ENCODE measurements at places on chromosomes 7 and 10. TPM values are rescaled to one million over a fixed set of nuclear protein-coding genes. Genes with fewer than 3 reads are reported as not detected.

DNA sequence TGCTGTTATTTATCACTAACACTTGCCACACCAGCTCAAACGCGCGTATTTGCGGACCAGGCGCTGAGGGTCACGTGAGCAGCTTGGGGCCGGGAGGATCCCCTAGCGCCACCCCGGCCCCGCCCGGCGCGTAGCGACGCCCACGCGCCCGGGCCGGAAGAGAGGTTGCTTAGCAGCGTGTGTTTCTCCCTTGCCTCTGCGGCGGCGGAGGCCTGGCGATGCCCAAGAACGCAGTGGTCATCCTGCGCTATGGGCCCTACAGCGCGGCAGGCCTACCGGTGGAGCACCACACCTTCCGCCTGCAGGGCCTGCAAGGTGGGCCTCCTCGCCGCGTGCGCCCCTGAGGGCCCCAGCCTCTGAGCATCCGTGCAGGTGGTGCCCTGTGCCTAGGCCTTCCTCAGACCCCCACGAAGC, at the start of gene C10orf53:
Gene C10orf53 (plus strand): TSS at position 172 of the 414 bp plus-strand sequence. CDS start 47 bp downstream, at position 219.
- DNase-seq, result no peak

- DNase-seq, result no peak
Measured at GRCh38 chr7:137760111-137760510, 86.7 kb downstream of the DGKI start.

GRCh38 chr10:103433858-103434257, 18.3 kb downstream of the CALHM2 start:
- DNase-seq, result no peak

DNA sequence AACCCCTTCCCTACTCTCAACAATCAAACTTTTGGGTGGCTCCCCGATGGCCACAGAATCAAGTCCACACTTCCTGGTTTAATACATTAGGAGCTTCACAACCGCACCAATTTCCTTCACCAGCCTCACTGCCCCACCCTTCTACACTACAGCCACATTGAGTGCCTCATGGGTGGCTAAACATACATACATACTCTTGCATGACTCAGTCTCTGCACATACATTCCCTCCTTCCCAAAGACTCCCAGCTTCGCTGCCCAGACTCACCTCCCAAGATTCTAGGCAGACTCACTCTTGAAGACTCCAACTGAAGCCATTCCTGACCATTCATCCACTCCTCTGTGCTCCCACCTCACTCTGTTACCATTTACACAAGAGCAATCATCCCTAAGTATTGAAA, 15.9 kb downstream of the VPS41 start:
- no peak for DNase-seq

Gene FAM180A
- polyA plus RNA-seq, result not detected

DNA sequence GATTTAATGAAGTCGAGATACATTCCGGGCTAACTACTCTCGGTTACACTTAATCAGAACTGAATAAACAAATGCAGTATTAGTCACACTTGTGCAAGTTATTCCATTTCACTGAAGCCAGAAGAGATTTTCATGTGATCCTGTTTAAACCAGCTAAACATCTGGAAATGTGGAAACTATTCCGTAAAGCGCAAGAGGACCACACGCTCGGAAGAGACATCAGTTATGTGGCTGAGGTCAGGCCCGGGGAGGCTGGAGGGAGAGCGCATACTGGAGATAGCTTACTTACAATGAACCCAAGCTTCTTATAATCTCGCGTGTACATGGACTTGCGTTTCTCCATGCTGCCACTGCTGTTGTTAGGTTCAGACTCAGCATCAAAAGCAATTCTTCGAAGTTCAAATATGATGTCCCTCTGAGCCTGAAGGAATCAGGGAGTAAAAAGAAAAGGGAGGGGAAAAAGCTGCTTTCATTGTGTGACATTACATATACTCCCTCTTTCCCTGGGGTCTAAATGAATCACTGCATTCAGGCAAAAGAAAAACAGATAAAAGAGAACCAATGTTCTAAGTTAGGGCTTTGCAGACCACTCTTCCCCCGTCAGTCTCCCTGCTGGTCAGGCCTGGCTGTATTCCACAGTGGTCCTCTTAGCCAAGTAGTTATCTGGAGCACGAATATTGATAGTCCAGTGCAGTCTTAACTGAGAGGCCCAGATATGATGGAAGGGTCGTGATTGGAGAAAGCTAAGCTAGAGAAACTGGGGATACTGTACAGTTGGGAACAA, 237.4 kb downstream of the ELMO1 start:
- DNase-seq, result no peak

DNA sequence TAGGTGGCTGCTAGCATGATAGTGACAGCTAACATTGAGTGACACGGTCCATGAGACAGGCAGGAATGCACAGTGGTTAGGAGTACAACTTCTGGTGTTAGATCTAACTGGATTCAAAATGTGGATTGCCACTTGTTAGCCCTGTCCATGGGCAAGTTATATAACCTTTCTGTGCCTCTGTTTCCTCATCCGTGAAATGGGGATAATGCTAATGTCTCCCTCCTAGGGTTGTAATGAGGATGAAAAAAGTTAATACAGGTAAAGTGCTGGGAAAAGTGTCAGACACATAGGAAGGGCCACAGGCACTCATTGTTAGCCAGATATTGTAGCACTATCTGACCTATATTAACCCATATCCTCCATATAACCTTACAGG, 41.8 kb downstream of the TACR2 start:
- DNase-seq, result no peak

GRCh38 chr7:25951414-25952260, 200.4 kb upstream of the NFE2L3 start:
- DNase-seq, result peak; percentile 27

GRCh38 chr7:150755473-150756099, 18.4 kb downstream of the GIMAP5 start:
- DNase-seq, result no peak

GRCh38 chr10:43202224-43202656, 64.0 kb downstream of the CSGALNACT2 start:
- DNase-seq, result no peak

GRCh38 chr7:103867874-103868273, 121.6 kb downstream of the RELN start:
- no peak for DNase-seq

DNA sequence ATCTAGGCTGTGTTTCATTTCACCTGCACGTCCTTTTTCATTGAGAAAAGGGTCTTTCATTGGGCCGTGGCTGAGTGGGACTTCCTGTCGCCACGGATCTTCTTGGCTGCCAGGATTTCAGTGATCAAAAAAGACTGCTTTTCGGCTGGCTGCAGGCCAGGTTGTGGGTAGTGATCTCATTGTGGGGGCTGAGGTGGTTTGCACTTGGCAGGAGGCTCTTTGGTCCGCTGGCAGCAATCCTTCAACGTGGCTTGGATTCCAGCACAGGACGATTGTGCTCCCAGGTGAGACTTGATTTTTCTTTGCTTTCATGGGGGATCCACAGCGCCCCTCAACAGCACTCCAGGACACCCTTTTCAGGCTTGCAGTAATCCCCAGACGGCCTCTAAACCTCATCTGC, 29.0 kb upstream of the ZNF273 start:
- DNase-seq, result no peak

- DNase-seq, result no peak
Measured at GRCh38 chr7:36623247-36623646, 101.0 kb downstream of the AOAH start.

DNA sequence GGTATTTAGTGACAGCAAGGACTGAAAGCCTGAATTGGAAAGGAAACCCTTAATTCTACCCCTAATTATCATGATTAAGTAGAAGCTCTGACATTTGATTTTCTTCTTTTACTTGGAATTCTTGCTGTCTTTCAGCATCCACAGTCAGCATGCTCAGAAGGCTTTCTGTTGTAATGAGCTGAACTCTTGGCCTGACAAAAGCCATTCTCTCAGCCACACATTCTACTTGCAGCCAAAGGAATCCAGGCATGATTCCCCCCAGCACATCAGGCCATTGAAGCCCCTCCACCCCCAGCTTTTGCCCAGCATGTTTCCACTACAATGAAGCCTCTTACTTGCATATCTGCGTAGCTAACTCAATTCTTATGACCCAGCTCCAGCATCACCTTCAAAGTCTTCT, 94.3 kb upstream of the FRMD4A start:
- DNase-seq, result no peak

GRCh38 chr7:16060502-16060901, 360.8 kb downstream of the CRPPA start:
- no peak for DNase-seq

- no peak for DNase-seq
Measured at GRCh38 chr7:106029941-106030340, 66.9 kb downstream of the CDHR3 start.

Gene LRGUK
- polyA plus RNA-seq, result 1.5 TPM

Gene PLAC9
- 16.0 TPM for polyA plus RNA-seq

Gene CFAP58
- polyA plus RNA-seq, result 0.54 TPM

- DNase-seq, result no peak
Measured at GRCh38 chr7:148856891-148857290, 27.2 kb downstream of the EZH2 start.

DNA sequence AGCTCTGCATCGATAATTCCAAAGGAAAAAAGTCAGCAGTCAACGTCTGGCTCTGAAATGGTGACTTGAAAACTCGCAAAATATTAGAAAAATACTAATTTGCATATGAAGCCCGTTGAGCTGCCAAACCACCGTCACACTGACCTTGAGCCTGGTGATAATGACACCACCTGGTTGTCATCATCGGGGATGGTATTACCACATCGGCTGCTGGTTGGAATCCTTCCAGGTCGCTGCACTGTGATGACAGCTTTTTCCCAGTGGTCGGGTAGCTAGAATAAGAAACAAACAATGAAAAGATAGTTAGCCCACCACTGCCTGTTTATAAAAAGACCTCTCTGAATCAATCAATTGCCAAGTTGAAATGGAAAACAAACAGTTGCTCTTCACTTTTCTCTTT, 41.6 kb downstream of the LAMB1 start:
- no peak for DNase-seq

Measured in right renal cortex interstitium (tissue), 3 donors.